ENCODE measurements at places on chromosomes 7 and 10.

DNA sequence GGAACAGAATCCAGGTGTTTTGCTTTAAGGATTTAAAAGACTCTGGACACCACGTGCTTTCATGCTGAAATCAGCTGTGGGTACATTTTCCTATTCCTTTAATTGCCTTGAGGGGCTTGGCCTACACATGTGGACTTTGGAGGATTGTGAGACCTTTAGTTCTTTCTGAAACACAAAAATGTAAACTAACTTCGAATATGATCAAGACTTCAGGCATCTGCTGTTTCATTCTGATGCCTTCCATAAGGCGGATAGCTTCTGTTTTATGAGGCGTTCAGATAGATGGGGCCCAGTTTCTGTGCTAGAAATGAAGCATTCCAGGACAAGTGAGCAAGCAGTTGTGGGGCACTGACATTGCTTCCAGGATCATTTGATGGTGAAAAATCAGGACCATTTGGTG lies 1.5 kb upstream of the NOBOX start:
- DNase-seq, result no peak

DNA sequence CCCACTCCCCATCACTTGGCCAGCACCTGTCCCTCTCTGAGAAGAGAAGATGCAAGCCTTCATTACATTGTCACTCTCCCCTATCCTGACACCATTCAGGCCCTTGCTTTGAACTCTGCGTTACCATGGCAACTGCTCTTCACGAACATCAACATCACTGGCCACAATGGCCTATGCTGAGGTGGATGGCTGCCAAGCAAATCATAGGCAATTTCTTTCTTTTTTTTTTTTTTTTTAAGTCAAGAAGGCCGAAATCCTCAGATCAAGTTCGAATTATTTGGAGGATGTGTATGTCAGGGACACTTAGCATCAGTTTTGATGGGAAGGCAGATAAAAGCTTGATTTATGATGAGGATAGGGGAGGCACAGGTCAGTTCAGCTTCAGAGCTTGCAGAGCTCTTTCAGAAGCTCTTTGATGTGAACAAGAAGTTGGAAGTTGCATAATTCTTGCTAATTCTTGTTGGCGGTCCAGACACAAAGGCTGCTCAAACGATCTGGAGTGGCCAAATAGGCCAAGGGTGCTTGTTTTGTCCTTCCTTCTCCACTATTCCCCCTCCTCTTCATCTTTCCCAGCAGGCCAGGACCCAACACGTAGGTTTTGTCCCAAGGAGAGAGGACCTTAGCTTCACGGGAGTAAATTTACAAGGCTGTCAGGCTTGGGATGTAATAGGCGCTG lies 179.9 kb upstream of the NPVF start:
- DNase-seq, result no peak

GRCh38 chr10:8138471-8138870 lies 84.0 kb downstream of the GATA3 start:
- DNase-seq, result no peak

- DNase-seq, result no peak
These were observed 5.5 kb downstream of the SFRP5 start for GRCh38 chr10:97766106-97766810.

DNA sequence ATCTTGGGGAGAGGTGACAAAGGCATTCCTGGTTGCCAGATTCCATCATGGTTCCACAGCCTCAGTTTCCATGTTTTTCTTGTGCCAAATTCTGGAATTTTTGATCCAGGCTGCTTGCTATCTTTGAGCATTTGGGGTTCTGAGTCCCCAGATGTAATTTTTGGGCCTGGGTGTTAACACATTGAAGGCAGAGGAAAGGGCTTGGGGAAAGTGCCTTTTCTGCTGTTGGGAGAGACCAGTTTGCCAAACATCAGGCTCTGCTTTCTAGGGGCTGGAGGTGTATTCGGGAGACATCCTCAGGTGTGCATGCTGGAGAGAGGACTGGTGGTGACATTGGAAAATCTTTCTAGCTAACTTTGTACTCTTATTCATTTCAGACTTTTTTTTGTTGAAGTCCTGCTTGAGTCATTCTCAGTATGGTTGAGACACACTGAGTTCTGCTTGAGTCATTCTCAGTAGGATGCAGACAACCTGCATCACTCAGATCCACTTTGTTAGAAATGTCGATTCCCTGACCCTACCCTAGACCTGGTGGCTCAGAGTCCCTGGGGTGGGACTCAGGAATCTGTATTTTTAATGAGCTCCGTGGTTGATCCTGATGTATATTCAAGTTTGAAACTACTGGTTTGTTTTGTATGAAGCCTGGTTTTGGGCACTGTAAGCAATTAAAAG lies 101.0 kb downstream of the LRMDA start:
- no peak for DNase-seq

DNA sequence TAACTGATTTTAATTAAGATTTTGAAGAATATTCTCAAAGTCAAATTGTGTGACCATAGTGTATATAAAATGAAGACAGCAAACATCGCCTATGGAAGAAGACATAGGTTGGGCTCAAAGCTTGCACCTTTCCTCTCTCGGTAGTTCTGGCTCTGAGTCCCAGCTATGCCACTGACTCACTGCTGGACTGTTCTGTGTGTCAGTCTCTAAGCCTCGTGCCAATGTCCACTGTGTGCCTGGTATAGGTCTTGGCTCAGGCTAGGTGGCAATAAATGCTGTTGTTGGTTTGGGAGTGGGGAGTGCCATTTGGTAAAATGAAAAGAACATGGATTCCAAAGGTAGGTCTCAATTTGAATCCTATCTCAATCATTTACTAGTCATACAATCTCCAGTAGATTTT lies 137.5 kb upstream of the RHEB start:
- no peak for DNase-seq

- no peak for DNase-seq
These were observed 11.0 kb upstream of the COL17A1 start for GRCh38 chr10:104096692-104097091.

DNA sequence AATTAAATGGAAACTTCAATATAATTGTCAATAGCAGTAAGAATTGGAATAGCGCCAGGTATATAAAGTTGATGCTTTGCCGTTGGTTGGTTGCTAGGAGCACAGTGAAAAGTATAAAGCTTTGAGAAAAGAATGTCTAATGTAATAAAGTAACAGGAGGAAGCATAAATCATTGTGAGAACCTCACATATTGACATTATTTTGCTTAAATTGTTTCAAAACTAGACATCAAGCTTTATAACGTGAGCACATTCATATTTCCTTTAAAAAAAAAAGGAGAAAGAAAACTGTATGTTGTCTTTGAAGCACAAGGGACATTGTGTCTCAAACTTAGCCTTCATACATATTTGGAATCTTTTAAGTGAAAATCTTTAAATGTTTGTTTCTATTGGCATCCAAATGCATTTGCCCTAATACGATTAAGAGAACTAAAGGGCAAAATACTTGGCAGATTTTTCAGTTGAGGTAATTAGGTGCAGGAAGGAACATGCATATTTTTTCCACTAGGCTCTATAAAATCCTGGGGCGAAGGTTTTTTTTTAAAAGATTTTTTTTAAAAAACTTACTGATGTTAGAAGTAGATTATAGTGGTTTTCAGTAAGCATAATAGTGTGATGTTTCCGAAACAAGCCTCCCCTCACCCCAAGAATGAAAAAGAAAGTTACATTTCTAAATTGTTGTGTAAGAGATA lies 92.4 kb downstream of the ARID5B start:
- no peak for DNase-seq

DNA sequence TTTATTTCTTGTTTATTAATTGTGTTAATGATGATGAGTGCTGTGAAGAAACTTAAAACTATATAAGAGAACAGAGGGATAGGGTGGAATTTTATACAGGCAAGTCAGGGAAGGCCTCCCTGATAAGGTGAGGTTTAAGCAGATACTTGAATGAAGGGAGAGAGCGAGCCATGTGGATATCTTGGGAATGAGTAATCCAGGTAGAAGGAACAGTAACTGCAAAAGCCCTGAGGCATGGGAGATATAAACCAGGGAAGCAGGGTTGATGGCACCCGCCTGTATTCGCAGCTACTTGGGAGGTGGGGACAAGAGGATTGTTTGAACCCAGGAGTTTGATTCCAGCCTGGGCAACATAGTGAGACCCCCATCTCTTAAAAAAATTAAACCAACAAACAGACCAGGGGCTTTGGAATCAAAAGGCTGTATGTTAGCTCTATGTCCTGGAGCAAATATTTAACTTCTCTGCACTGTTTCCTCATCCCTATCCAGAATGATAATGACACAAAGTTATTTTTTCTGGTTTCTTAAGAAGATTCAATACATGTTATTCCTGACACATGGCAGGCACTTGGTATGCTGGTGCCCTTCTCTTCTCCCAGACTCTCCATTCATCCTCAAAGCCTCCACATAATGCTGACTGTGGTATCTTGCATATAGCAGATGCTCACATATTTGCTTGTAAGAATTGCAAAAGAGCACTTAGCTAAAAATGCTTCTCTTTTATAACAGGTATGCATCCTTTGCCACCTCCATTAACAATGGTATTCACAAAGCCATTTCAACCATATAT lies 169.3 kb downstream of the CHN2 start:
- no peak for DNase-seq

GRCh38 chr7:147308539-147308938 lies 1191.9 kb downstream of the CNTNAP2 start:
- no peak for DNase-seq

- DNase-seq, result no peak
These were observed 168.3 kb downstream of the KIF20B start for GRCh38 chr10:89869592-89870156.

GRCh38 chr7:15669443-15670090 lies 16.9 kb downstream of the MEOX2 start:
- no peak for DNase-seq

DNA sequence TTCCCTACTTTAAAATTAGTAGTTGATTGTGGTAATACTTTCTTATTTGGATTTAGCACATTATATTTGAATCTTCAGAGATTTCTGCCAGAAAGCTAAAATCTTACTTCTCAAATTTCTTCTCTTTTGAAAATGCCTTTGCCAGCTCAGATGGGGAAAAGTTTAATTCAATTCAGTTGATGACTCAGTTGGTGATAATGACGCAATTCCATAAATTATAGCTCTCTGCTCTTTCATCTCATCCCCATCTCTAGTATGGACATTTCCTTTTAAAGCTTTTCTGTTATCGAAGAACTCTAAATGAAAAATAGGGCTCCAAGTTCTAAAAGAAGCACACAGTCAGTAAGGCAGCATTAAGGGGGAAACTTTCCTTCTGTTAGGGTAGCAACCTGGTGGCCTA lies 25.5 kb downstream of the RNLS start:
- no peak for DNase-seq

DNA sequence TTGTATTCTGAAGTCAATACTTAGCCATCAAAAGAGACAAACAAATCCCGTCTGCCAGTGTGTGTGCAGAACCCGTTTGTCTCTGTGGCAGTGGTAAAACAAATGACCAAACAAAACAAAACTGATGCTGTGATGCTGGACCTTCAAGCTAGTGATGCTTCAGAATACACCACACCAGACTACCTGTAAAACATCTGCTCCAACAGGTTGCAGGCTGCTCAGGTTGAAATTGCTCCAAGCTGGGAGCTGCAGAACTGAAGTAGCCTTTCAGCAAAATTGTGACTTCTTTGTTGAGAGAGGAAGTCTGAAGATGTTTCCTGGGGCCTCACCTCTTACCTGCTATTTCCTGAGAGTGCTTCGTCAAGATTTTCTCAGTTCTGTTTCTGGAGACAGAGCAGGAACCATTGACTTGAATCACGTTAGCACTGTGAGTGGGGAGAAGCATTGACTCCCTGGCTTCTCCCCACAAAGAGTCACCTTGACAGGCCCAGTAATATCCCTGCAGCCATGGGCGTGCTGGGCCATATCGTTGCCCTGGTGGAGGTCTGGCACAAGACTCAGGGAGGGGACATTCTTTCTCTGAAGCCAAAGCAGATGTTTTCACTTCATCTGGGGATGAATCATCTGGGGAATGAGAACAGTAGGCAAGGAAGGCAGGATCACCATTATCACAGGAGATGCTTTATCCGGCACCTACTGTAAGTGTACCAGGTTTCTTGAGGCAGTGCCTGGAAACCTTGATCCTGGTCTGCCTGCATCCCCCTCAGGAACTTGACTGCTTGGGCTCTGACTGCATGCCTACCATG lies 80.2 kb downstream of the RBM20 start:
- no peak for DNase-seq

GRCh38 chr10:80122110-80122710 lies 10.3 kb upstream of the PLAC9 start:
- no peak for DNase-seq

DNA sequence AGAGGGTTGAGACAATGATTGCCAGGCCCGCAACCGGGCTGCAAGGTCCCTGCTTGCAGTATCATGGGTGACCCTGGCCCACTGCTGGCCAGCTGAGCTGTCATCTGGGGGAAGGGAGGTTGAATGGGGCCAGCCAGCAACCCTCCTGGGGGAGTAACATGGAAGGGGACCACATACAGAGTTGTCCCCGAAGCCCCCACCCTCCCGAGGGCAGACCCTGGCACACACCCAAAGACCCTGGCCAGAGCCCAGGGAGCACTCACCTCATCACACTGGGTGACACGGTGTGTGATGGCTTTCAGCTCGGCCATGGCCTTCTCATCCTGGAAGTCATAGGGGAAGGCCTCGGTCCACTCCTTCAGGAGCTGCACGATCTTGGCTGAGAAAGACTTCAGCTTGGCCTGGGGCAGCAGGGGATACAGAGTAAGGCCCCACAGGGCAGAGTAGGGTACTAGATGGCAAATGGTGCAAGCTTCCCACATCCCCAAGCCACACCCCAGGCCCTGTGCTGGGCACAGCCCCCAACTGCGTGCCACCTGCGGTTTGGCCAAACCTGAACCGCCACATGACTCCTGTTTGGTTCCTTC lies 63.4 kb downstream of the CSGALNACT2 start:
- no peak for DNase-seq

DNA sequence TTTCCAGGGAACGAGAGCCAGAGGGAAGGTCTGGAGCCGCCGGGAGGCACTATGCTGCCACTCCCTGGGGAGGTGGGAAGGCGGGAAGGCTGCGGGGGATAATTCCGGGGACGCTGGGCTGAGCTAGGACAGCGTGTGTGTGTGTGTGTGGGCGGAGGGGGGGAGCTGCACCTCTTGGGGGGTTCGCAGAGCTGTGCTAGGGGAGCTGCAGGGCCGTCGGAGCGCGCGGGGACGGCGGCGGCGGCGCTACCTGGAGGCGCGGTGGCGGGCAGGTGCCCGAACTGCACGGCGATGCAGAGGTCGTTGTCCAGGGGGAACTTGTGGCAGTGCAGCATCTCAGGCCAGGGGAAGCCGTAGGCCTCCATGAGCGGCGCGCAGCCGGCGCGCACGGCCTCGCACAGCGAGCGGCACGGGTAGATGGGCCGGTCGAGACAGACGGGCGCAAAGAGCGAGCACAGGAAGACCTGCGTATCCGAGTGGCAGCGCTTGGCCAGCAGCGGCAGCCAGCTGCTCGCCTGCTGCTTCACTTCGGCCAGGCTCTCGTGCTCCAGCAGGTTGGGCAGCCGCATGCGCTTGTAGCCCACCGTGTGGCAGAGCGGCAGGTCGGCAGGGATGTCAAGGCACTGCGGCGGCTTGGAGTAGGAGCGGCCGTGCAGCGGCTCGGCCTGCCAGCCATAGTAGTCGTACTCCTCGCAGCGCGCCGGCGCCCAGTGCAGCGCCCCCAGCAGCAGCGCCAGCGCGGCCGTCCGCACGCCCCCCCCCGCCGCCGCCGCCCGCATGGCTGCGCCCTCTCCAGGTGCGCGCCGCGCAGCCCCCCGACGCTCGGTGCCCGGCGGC lies 526 bp downstream of the SFRP5 start:
- peak; percentile 69 for DNase-seq

- no peak for DNase-seq
These were observed 245.1 kb downstream of the CAMK1D start for GRCh38 chr10:12594448-12594944.
